Uterus (tissue), 4 donors: ENCODE measurements at places on chromosomes 7 and 10.

DNA sequence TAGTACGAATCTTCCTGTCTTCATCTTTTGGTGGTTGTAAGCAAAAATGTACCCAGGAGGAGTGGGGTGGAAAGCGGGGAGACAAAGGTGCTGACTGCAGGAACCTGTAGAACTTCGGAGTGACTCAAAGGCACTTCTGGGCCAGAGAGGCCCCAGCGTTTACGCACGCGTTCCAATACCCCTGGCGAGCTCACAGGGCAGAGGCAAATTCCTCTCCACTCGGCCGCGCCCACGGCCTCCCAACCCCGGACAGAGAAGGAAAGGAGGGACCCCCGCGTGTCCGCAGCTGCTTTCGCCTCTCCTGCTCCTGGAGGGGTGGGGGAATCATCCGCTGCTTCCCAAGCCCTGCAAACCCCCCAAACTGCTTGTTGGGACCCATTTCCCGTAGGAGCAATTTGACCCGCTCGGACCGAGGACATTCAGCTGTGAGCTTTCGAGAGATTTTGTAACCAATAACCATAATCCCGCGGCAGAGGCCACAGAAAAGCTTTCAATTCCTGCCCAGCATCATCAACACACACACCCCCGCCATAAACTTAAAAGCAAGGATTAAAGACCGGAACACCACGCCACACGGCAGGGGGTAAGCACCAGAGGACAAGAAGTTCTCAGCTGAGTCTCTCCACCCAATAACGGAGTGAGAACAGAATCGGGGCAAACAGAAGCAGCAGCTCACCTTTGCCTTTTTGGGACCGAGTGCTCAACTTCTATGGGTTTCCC, 2.3 kb downstream of the IGF2BP3 start:
- no peak for DNase-seq

GRCh38 chr7:266851-267840, 22.8 kb upstream of the FOXL3 start:
- DNase-seq = no peak

DNA sequence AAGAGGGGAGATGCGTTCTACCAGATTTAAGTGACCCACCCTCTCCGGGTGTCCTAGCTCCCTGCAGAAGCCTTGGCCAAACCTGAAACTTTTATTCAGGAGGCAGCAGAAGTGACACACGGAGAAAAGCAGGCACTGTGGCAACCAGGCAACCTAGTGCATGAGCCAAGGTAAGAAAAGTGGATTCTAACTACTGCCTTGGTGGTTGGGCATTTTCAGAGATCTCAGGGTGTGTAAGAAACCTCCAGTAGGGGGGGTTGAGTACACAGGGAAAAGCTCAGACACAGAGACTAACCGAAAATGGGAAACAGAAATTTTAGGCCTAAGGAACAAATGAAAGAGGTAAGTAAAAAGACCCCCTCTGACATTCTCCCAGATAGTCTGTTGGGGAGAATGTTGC, 645.7 kb downstream of the ANKRD7 start:
- no peak for DNase-seq

- DNase-seq = no peak
These were observed 71.6 kb upstream of the CAMK2B start for GRCh38 chr7:44396931-44397545.

GRCh38 chr10:8544057-8544380, 489.5 kb downstream of the GATA3 start:
- no peak for DNase-seq

GRCh38 chr10:77898323-77899079, 28.1 kb downstream of the DLG5 start:
- no peak for DNase-seq

GRCh38 chr7:6392712-6393666, 54.8 kb downstream of the DAGLB start:
- DNase-seq = peak; percentile 34

DNA sequence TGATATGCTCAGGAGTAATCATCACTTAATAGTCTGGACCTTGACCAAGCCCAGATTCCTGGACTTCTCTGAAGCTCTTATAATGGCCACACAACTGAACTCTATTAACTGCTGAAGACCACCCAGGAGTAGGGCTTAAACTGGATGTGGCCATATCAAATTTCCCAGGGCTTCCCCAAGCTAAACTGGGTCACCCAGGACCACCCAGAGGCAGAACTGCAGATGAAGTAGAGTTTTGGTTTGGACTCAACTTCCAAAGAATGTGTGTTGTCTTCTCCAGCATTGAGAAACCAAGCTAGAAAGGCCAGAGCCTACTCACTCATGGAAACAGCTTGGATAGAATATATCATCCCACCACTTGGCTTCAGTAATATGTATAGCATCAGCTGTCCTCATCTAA, 358.2 kb upstream of the MEOX2 start:
- no peak for DNase-seq

GRCh38 chr7:131723926-131724325, 167.5 kb upstream of the PODXL start:
- no peak for DNase-seq

GRCh38 chr10:87843714-87844113, 19.6 kb downstream of the KLLN start:
- no peak for DNase-seq

GRCh38 chr7:117781707-117782106, 91.5 kb downstream of the CTTNBP2 start:
- no peak for DNase-seq

GRCh38 chr10:85003083-85003482, 674.7 kb downstream of the CCSER2 start:
- DNase-seq = no peak

DNA sequence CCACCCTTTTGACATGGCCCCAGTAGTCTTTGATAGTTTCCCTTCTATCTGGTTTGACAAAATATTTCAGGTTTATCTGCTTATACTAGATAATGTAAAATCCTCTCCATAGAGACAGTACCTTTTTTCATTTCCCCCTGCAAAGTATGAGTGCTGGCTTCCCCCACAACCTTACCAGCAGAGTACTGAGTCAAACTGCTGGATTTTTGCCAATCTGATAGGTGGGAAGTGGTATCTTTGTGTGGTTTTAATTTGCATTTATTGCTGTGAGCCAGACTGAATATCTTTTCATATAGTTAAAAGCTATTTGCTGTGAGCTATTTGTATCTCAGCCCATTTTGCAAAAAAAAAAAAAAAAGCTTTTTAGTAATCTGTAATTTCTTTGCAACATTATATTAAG, 32.1 kb upstream of the HECTD2 start:
- no peak for DNase-seq

DNA sequence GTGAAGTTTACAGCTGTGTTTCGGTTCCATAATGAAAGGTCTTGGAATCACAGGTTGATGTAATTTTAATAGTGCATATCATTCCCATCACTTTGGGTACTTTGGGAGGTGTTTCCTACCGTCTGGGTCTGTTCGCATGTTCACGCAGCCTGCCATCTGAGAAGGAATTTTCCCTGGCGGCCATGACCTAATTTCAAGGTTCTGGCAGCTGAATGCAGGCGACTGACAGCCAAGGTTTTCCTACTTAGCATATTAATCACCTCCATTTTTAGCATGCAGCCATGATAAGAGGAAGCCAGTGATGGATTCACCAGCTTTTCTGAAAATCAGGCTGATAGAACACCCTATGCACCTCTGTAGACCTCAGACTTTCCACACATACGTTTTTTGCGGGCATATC, 319.1 kb upstream of the TMEM229A start:
- no peak for DNase-seq

GRCh38 chr7:123612024-123612423, 10.4 kb downstream of the ASB15 start:
- DNase-seq = no peak

DNA sequence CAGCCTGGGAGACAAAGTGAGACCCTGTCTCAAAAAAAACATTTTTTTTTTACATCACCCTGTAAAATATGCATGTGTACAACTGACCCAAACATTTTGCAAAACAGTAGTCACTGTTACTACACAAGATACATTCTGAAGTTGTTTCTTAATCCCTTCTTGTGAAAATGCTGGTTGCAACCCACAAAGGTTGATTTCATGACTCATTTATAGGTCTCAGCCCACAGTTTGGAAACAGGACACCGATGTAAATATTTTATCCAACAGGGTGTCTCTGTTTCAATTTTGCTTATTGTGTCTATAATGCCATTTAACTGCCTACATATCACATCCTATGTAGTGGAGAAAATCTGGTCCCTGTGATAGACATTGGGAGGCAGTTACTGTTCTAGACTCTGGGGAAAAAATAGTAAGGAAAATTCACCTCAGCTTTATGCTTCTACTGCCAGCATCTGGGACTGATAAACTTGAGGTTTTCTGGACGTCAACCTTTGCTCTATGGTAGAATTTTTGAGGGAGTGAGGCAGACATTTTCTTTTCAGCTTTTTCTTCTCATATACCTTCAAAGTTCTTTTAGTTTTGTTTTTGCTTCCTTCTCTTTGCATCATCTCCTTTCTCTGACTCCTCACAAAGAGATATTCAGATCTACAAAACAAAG, 1.6 kb upstream of the RAB19 start:
- no peak for DNase-seq

DNA sequence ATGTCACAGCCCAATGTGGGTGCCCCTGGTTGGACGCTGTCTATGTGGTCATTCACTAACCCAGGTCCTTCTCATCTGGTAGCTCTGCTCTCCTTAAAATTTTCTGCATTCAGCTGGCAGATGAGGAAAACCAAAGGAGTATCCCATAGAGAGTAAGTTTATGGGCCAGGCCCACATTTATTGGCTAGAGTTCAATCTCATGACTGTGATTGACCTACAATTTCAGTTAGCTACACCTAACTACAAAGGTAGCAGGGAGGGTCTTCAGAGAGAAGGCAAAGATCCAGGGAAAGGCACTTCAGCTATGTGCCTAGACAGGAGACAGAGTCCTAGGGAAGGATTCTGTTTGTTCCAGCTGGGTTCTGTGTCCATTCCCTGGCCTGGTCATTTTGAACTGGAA, 23.7 kb upstream of the PPIF start:
- DNase-seq = no peak

- DNase-seq = no peak
These were observed 352.7 kb downstream of the DNAJB6 start for GRCh38 chr7:157689269-157690057.

GRCh38 chr7:73435471-73436009, 2.0 kb downstream of the FZD9 start:
- DNase-seq = no peak

- DNase-seq = no peak
These were observed 29.6 kb upstream of the CUX1 start for GRCh38 chr7:101787864-101788263.

- DNase-seq = no peak
These were observed 98.5 kb downstream of the ST7 start for GRCh38 chr7:117051808-117052207.

GRCh38 chr7:5406957-5407945, 16.4 kb downstream of the TNRC18 start:
- DNase-seq = no peak

DNA sequence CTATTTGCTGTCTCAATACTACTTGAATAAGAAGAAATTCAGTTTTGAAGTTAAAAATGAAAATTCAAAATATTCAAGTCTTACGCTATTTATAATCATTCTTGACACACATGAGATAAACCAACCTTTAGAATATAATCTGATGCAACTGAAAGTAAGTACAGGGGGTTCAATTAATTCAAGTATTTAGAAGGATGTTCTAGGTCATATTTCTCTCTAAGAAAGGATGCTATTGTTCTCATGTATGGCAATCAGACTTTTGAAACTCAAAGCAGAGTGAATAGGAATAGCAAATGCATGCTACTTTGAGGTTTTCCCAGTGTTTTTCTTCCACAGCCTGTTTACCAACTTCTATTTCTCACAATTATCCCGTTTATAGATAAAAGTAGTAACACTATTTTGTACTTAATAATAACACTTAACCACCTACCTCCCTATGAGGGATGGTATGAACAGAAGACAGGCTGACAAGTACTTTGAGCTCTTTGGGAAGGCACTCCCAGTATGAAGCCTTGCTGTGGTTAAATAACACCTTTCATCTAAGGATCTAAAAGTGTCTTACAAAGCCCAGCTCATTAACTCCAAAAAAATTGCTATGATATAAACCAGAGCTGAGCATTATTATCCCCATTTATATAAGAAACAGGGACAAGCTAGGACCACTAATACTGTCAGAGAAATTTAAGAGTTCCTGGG, 18.0 kb upstream of the SPOCK2 start:
- DNase-seq = no peak

- no peak for DNase-seq
These were observed 45.9 kb downstream of the ZNF783 start for GRCh38 chr7:149307775-149308501.

- no peak for DNase-seq
These were observed 25.1 kb downstream of the MRPS24 start for GRCh38 chr7:43844257-43844656.

DNA sequence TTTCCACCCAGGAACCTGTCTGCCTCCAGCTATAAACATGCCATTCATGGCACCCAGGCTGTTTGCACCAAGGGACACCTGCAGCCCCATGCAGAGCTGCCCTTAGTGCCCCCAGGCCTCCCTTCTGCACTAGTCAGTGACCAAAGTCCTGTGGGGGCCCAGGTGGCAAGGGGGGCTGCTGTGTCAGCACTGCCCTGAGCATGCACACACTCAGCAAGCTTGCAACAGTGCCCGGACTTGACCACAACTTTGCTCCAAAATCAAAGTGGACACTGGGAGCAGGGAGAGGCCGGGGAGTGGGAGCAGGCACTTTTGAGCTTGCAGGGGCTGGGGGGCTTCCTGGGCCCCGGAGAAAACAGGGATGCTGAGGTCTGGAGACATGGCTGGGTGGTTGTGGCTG, 192.9 kb upstream of the MBL2 start:
- no peak for DNase-seq

DNA sequence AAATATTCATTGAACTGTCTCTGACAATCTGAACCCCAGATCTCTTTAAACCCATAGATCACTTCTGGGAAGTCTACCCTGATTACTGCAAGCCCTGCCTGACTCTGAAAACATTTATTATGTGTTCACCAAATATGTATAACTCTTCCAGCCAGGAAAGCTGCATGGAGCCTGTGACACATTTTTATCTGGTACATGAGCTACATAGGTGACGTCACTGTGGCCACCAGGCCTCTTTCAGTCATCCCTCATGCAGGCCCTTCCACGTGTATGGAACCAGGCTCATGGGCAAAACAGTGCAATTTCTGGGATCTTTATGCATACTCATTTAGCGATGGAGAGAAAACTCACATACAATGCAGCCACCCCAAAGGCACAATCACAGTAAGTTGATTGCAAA, 133.9 kb upstream of the NUPR2 start:
- DNase-seq = no peak

DNA sequence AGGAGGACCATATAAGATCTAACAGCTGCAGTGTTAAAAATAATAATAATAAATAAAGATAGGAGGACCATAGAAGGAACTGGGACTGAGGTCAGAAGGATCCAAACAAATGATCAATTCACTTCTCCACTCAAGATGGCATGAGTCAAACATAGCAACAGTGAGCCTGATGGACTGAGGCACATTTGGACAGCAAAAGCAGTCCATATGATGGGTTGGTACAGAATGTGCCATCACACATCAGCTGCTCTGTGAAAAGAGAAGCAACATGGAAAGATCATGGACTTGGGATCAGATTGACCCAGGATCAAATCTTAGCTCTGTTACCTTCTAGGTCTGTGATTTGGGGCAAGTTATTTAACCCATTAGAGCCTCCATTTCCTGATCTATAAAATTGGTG, 188.9 kb upstream of the KMT2E start:
- DNase-seq = no peak

- no peak for DNase-seq
These were observed 79.5 kb downstream of the HIPK2 start for GRCh38 chr7:139698278-139698677.

GRCh38 chr7:49091519-49091918, 167.2 kb downstream of the CDC14C start:
- no peak for DNase-seq

- DNase-seq = no peak
These were observed 53.0 kb downstream of the TMEM229A start for GRCh38 chr7:123979876-123980275.

- DNase-seq = no peak
These were observed 886.7 kb upstream of the SORCS1 start for GRCh38 chr10:108051218-108051617.
